Mesendoderm (in vitro differentiated cells): ENCODE measurements at places on chromosomes 3 and 15.

GRCh38 chr3:61541694-61542093, 19.7 kb upstream of the PTPRG start:
- no peaks in the 10 kb centered on the region for H3K27me3 ChIP-seq
- no peak overlapping the region for H3K27ac ChIP-seq
- H3K4me1 ChIP-seq = no peaks in the 10 kb centered on the region
- no peak overlapping the region for H3K4me3 ChIP-seq
- H3K36me3 ChIP-seq = no peaks in the 10 kb centered on the region
- DNase-seq = no peak

DNA sequence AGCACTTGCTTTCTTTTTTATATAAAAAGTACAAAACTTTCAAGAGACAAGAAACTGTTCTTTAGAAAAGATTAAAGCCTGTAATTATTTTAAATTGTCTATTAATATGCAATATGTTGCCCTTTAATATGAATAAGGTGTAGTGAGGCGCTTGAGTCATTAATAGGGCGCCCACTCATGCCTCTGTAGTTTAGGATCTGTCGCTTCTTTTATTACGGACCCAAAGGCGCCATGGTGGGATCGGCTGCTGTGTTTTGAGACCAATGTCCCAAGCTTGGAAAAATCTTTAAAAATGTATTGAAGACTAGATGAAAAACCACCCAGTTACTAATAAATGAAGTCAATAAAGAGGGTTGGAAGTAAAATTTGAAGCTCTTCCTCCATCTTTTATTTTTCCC, 259.5 kb upstream of the MEIS2 start:
- no peaks in the 10 kb centered on the region for H3K4me1 ChIP-seq
- H3K27me3 ChIP-seq = no peaks in the 10 kb centered on the region
- H3K27ac ChIP-seq = no peak overlapping the region
- H3K4me3 ChIP-seq = no peak overlapping the region
- no peaks in the 10 kb centered on the region for H3K36me3 ChIP-seq

DNA sequence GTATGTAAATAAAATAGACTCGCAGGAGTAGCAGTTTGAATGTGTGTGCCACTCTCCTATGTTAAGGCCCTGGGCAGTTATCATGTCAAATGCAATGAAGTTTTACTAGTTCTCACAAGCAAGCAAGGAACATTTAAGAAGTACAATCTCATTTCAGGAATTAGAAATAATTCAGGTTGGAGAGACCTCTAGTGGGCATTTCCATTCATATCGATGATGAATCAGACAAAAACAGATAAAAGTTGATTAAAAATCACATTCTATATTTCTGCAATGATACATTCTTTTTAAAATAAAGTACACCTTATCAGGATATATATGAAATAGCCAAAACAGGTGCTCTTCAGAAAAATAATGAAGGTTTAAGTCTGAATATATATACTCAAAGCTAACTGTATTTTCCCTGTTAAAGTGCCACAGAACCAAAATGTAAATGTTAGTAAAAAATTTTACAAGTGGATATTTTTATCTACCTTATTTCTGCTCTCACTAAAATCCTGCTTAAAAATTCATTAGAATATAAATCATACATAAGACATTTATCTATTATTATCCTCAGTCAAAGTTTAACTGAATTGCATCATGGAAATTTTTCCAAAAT, 492.4 kb upstream of the FRG2C start:
- H3K4me1 ChIP-seq = no peaks in the 10 kb centered on the region
- no peak overlapping the region for H3K4me3 ChIP-seq
- peak; percentile 11 for DNase-seq
- no peaks in the 10 kb centered on the region for H3K27me3 ChIP-seq
- no peak overlapping the region for H3K27ac ChIP-seq
- no peaks in the 10 kb centered on the region for H3K36me3 ChIP-seq

- H3K4me1 ChIP-seq = peaks cover 16% of the 10 kb centered on the region
- H3K27ac ChIP-seq = no peak overlapping the region
- H3K4me3 ChIP-seq = no peak overlapping the region
- no peaks in the 10 kb centered on the region for H3K36me3 ChIP-seq
- DNase-seq = no peak
These were observed 8.8 kb downstream of the GPR87 start for GRCh38 chr3:151307583-151308488.

DNA sequence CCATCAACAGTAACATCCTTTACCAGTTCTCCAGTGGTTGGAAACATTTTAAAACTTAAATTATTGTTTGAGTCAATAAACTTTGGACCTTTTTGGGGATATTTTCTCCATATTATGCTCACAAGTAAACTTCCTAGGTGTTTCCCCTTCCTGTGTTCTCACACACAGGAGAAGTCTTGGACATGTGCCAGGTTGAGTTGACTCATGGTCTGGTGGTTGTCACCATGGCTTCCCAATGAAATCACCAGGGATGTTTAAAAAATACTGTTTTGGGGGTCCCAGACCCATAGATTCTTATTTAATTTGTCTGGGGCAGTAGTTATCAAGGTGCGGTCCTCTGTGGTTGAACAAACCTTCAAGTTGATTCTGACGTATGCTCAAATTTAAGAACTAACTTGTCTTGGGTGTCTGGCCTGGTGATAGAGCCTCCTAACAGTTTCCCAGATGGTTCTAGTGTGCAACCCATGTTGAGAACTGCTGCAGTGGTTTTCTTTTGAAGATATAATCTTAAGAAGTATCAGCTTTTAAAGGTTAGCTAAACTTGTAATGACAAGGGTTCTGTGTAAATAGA, 291.8 kb downstream of the EDEM1 start:
- H3K36me3 ChIP-seq = no peaks in the 10 kb centered on the region
- H3K4me3 ChIP-seq = no peak overlapping the region
- DNase-seq = no peak
- H3K27ac ChIP-seq = no peak overlapping the region
- no peaks in the 10 kb centered on the region for H3K27me3 ChIP-seq
- H3K4me1 ChIP-seq = no peaks in the 10 kb centered on the region

- no peak overlapping the region for H3K27ac ChIP-seq
- H3K4me3 ChIP-seq = no peak overlapping the region
- H3K4me1 ChIP-seq = peaks cover 4% of the 10 kb centered on the region
- no peaks in the 10 kb centered on the region for H3K36me3 ChIP-seq
- no peaks in the 10 kb centered on the region for H3K27me3 ChIP-seq
These were observed 45.7 kb downstream of the C2CD4B start for GRCh38 chr15:62119227-62119864.

- DNase-seq = no peak
- H3K27me3 ChIP-seq = no peaks in the 10 kb centered on the region
- H3K27ac ChIP-seq = no peak overlapping the region
- no peak overlapping the region for H3K4me3 ChIP-seq
These were observed 32.6 kb downstream of the BBX start for GRCh38 chr3:107555359-107555758.

DNA sequence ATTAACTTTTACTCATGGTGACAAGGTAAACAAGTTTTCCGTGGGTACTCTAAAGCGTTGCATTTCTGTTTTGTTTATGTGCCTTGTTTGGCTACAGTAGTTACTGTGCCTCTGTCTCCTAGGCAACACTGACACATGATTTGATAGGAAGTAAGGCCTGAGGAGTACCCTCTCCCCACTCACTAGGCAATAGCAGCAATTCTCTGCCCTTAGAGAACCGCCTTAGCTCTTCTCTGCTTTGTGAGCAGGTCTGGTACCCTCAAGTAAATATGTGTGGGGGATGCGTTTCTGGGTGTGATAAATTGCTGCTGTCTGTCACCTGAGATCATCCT, at the start of gene IL5RA:
TSS of gene IL5RA (minus strand) at position 76 of the 332 bp plus-strand sequence. CDS start 5,390 bp downstream, outside the sequence.
- no peaks in the 10 kb centered on the region for H3K36me3 ChIP-seq
- peaks cover 7% of the 10 kb centered on the region for H3K4me1 ChIP-seq
- no peaks in the 10 kb centered on the region for H3K27me3 ChIP-seq
- no peak within 1 kb of the TSS for H3K27ac ChIP-seq

DNA sequence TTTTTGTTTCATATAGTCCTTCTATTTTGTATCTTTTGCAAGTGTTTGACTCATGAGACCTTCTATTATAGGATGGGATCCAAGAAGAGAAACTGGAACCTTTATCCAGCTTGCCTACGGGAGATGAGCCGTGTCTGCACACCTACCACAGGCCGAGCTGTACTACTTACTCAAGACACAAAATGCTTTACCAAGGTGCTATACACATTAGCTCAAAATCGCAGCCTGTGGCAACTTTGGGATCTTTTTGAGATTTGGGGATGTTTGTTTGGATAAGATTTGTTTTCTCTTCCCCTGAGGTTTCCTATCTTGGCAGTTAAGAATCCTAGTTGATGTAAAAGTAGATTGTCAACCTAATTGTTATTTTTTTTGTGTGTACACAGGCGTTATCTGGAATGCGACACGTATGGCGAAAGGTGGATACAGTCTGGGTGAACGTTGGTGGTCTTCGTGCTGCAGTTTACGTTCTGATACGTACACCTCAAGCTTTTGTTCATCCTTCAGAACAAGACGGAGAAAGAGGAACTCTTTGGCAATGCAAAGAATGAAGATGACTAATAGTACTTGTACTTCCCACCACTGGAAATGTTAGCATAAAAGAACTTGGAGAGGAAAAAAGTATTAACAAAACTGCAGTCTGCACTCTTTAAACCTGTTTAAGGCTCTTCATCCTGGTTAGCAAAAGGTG, 13.1 kb upstream of the SETD5 start:
- no peak for DNase-seq
- no peaks in the 10 kb centered on the region for H3K27me3 ChIP-seq
- no peak overlapping the region for H3K4me3 ChIP-seq
- H3K4me1 ChIP-seq = no peaks in the 10 kb centered on the region
- H3K27ac ChIP-seq = no peak overlapping the region

DNA sequence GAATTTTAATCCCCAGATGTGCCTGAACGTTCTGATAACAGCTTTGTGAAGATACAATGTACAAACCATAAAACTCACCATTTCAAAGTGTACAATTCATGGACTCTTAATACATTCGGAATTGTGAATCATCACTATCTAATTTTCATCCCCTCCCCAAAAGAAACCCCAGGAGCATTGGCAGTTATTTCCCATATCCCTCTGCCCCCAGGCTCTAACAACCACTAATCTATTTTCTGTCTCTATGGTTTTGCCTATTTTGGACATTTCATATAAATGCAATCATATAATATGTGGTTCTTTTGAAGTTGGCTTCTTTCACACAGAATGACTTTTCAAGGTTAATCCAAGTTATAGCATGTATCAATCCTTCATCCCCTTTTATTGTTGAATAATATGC, 25.3 kb downstream of the PRICKLE2 start:
- H3K4me3 ChIP-seq = no peak overlapping the region
- H3K4me1 ChIP-seq = no peaks in the 10 kb centered on the region
- H3K36me3 ChIP-seq = no peaks in the 10 kb centered on the region
- H3K27me3 ChIP-seq = no peaks in the 10 kb centered on the region

DNA sequence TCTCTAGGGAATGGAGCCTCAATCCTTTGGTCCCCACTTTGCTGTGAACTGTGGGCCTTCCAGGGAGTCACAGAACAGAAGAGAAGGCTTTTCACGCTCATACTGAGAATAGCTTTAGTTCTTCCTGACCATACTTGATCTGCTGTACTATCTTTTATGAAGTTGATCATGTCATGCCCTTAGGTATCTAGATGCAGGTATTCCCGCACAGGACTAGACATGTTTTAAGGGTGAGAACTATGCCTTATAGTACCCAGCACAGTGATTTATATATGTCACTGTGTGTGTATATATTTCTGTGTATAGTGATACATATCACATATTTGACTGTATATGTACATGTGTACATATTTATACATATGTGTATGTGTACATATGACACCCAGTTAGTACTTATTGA, 358.4 kb upstream of the SEMA6D start:
- no peaks in the 10 kb centered on the region for H3K4me1 ChIP-seq
- H3K36me3 ChIP-seq = no peaks in the 10 kb centered on the region
- H3K4me3 ChIP-seq = no peak overlapping the region
- DNase-seq = no peak
- no peak overlapping the region for H3K27ac ChIP-seq

GRCh38 chr3:37586280-37586679, 275.4 kb upstream of the CTDSPL start:
- no peak for DNase-seq
- H3K27me3 ChIP-seq = no peaks in the 10 kb centered on the region
- no peaks in the 10 kb centered on the region for H3K36me3 ChIP-seq
- peaks cover 2% of the 10 kb centered on the region for H3K4me1 ChIP-seq
- H3K27ac ChIP-seq = no peak overlapping the region

- H3K27ac ChIP-seq = no peak overlapping the region
- DNase-seq = no peak
- H3K36me3 ChIP-seq = no peaks in the 10 kb centered on the region
- no peaks in the 10 kb centered on the region for H3K27me3 ChIP-seq
- no peak overlapping the region for H3K4me3 ChIP-seq
These were observed 8.6 kb downstream of the CLN6 start for GRCh38 chr15:68220967-68221366.

- no peaks in the 10 kb centered on the region for H3K27me3 ChIP-seq
- DNase-seq = no peak
- H3K4me1 ChIP-seq = no peaks in the 10 kb centered on the region
These were observed 386.3 kb upstream of the TMCO5A start for GRCh38 chr15:37548116-37548515.
